ENCODE measurements at places on chromosomes 13 and 19. TPM values are rescaled to one million over a fixed set of nuclear protein-coding genes. Genes with fewer than 3 reads are reported as not detected.
A peak's percentile ranks its signal among the peaks of the same experiment; 100 is the strongest.

DNA sequence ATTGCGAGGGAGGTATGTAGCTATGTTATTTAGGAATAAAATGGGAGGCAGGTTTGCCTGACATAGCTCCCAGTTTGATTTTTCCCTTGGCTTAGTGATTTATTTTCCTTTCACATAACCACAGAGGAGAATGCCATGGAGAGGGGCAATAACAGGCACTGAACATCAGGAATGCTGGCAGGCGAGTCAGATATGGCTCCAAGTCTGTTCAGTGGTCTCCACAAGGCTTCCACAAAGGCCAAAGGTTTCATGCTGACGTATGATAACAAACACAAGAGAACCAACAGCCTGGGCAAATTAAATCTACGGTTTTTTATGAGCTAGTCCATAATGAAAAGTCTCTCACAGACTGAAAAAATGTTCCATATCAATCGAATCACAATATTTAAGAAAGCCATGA is 66.7 kb downstream of the SUCLA2 start:
- H3K27me3 ChIP-seq = no peaks in the 10 kb centered on the region
- no peak overlapping the region for H3K4me3 ChIP-seq
- no peak overlapping the region for H3K27ac ChIP-seq
- no peaks in the 10 kb centered on the region for H3K36me3 ChIP-seq
- peaks cover 9% of the 10 kb centered on the region for H3K4me1 ChIP-seq

DNA sequence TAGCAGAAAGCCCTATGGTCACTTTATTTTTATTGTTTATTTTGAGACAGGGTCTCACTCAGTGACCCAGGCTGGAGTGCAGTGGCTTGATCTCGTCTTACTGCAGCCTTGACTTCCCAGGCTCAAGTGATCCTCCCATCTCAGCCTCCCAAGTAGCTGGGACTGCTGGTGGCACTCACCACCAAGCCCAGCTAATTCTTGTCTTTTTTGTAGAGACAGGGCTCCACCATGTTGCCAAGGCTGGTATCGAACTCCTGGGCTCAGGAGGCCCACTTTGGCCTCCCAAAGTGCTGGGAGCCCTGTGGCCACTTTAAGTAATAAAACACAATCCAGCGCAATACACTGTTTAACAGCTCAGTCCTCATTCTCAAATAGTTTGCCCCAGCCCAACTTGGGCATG is 69.3 kb downstream of the NUFIP1 start:
- H3K4me3 ChIP-seq = no peak overlapping the region
- DNase-seq = no peak
- H3K27ac ChIP-seq = no peak overlapping the region
- H3K36me3 ChIP-seq = no peaks in the 10 kb centered on the region
- H3K4me1 ChIP-seq = peaks cover 29% of the 10 kb centered on the region

DNA sequence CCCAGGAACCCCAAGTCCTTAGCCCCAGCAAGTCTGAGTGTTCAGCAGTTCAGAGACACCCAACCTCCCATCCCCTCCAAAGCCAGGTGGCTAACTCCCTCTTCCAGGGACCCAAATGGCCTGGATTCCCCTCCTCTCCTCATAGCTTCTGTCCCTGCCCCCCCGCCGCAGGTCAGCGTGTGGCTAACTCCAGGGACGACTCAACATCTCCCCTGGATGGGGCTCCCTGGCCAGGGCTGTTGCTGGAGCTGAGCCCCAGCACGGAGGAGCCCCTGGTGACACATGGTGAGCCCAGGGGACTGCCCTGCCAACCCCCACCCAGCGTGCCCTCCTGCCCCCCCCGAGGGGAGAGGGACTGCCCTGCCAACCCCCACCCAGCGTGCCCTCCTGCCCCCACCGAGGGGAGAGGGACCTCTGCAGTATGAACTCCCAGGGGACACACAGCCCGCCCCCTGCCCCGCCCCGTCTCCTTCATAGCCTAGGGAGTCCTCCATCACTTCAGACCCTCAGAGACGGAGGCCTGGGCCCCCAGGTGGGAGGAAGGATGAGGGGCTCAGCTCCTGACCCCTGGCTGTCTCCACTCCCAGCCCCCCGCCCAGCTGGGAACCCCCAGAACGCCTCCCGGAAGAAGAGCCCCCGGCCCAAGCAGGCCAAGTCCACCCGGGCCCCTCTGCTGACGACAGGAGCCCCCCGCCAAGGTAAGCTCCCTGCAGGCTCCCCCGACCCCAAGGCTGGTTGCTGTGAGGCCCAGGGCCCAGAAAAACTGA is 1.7 kb downstream of the SSC5D start:
- H3K36me3 ChIP-seq = no peaks in the 10 kb centered on the region
- H3K27ac ChIP-seq = peak overlapping the region; percentile 59
- DNase-seq = peak; percentile 49
- H3K4me1 ChIP-seq = peaks cover 87% of the 10 kb centered on the region

Gene POU4F1
- total RNA-seq = 2.4 TPM

Gene PSG1
- 0.80 TPM for total RNA-seq

Gene BEST2
- not detected for total RNA-seq

All from muscle of leg (tissue), 16 donors.